ENCODE measurements at places on chromosomes 16 and 17.
A peak's percentile ranks its signal among the peaks of the same experiment; 100 is the strongest.

GRCh38 chr16:20023190-20023589 is 50.5 kb downstream of the GPR139 start:
- no peak for DNase-seq

GRCh38 chr17:2707721-2708584 is 3.6 kb downstream of the CLUH start:
- no peak for DNase-seq

GRCh38 chr17:29625037-29625750 is 2.5 kb upstream of the CORO6 start:
- DNase-seq: no peak

DNA sequence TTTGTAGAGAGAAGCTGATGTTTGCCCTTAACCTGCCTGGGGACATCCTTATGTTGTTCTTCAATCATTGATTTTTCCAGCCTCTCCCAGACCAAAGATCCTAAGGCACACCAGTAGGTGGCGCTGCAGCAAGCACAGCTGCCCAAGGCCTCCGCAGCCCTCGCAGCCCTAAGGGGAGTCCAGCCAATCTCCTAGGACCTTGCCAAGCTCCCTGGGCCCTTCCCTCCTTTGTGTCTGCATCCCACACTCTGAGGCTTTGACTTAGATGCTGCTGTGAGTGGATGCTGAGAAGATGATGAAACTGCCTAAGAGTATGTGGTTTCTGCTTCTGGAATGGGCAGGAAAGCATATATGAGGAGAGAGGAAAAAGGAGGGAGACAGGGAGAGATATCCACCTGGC is 47.1 kb downstream of the SPACA3 start:
- no peak for DNase-seq

DNA sequence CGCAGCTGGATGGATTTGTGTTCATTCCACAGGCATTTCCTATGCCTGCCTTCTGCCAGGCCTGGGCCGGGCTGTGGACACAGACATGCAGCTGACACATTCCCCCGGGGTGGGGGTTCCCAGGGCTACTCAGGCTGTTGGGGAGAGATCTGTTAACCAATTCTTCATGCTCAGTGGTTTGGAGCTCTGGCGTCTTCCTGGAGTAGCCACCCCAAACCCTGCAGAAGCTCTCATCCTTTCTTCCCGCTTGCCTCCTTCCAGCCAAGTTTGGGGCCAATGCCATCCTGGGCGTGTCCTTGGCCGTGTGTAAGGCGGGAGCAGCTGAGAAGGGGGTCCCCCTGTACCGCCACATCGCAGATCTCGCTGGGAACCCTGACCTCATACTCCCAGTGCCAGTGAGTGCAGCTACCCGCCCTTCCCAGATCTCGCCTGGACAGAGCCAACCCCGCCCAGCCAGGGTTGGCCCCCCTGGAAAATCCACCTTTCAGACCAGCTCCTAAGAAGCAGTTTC is 2.6 kb downstream of the ENO3 start:
- no peak for DNase-seq

- no peak for DNase-seq
Measured at GRCh38 chr16:50711040-50711439, 17.6 kb downstream of the NOD2 start.

DNA sequence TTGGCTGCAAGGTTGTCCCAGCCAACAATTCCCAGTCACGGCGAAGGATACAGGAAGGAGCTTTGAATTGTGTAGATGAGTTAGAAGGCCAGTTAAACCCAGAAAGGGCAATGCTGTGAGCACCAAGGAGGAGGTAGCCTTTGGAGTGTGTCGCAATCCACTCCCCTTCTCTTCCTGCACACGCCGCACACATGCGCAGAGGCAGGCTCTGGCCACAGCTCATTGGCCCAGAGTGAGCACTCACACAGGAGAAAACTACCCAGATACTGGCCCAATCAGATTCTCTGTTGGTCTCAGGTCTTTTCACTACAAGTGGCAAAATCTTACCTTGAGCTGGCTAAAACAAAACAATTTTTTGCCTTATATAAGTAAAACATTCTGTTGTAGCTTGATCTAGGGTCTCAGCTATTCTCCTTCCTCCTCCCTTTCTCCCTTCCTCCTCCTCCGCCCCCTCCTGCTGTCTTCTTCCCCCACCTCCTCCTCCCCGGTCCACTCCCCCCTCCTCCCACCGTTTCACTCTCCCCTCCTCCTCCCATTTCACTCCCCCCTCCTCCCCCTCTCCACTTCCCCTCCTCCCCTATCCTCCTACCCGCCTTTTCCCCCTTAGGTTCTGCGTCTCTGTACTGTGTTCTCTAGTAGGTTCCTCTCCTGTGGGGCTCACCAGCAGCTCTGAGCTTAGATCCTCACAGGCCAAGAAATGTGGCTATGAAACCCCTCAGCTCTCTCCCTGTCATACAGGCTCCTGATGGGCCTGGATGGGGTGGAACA is 344.9 kb downstream of the CPPED1 start:
- peak; percentile 23 for DNase-seq

DNA sequence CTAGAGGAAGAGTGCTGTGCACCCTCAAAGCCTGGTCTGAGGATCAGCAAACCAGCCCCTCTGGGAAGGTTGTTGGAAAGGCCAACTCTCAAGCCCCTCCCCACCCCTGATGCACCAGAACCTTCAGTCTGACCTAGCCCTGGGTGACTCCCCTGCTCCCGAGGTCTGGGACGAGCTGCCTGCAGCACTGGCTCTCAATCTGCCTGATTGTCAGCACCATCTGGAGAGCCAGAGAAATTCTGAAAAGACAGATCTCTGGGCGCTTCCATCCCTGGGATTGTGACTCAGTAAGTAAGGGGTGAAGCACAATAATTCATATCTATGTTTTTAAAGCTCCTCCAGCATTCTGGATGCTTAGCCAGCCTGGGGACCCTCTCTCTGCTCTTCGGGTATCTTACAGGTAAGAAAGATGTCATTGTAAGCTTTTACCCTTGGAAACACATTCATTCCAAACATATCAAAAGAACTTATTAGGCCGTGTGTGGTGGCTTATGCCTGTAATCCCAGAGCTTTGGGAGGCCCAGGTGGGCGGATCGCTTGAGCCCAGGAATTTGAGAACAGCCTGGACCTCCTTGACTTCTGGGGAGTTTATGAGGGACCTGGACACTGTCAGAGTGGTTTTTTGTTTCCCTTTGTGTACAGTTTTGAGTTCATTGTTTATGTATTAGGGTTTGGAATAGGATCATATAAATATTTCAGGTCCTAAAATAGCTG is 147.5 kb downstream of the KCNJ12 start:
- DNase-seq: no peak

- DNase-seq: no peak
Measured at GRCh38 chr17:67577429-67578141, 140.2 kb upstream of the NOL11 start.

DNA sequence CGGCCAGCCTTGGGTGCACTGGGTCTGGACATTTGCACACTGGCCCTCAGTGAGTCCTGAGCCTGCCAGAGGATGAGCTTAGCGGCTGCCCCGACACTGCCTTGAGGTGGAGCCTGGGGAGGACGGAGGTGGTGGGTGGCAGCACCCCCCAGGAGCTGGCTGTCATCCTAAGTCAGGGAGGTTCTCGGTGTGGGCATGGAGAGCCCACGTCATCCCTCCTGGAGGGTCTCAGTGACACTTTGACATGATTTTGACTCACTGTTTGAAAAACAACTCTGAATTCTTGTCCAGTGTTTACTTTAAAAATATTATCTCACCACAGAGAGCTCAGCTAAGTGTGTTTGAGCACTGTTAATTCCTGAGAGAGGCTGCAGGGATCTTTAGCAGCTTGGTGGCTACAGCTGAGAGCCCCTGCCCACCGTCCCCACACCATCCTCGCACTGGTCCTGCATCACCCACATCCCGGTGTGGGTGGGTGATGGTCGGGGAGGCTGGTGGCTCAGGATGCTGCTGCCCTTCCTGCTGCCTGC is 63.1 kb downstream of the BANP start:
- no peak for DNase-seq

DNA sequence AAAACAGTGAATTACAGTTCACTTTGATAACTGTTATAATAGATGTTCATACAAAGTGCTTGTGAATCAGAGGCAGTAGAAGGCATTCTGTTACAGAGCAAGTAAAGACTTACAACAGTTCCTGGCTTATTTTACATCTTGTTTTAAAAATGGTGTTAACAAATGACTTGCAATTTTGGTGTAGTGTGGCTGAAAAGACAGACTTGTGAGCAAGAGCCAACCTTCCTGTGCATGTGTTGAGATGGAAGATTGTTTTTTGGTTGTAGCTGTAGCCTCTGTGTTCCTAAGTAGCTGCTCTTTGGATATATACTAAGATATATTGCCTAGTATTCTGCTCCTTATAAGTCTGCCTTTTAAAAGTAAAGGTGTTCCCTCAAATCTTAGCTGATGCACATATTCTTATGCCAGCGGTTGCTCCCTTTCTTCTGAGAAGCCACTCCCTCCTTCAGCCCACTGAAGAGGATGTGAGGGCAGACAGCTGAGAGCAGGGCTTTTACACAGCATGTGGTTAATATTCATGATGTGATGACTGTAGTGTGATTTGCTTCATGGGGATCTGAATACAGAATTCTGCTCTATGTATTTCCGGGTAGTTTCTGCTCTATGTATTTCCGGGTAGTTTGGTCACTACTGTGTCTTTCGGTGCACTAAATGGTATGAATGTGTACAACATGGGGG is 182.3 kb downstream of the PHKB start:
- DNase-seq: no peak

DNA sequence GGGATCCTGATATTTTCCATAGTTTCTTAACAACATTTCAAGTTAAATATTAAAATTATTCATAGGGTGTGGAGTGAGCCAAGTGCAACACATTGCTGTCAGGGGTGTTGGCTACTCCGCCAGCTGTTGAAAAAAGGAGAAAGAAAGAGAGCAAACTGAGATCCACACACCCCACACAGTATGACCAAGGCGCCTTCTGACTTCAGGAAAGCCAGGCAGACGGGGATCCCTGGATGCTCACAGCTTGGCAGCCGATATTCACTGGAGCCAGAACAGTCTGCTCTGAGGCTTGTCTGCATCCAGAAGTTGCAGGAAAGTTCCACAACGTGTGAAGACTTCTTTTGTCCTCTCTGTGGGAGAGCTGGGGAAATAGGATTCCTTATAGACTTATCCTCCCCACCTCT is 9.3 kb downstream of the CHD9NB start:
- DNase-seq: no peak

- no peak for DNase-seq
Measured at GRCh38 chr17:673200-673681, 41.4 kb downstream of the VPS53 start.

GRCh38 chr17:27647765-27648164 is 16.8 kb downstream of the LGALS9 start:
- no peak for DNase-seq

- DNase-seq: no peak
Measured at GRCh38 chr17:39198186-39198566, 707 bp upstream of the CACNB1 start.

DNA sequence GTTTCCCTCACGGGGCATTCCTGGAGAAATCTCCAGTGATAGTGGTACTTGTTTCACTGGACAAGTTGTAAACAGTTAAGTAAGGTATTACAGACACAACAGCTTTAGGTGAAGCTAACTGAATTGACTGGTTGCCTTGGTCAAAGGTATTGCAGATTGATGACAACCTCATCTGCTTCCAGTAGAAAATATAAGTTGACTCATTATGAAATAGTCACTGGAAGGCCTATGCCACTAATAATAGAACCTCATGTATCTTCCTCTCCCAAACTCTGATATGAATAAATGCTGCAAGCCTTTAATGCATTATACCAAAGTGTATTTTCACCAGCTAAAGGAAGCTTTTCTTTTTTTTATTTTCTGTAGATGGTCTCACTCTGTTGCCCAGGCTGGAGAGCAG is 44.8 kb downstream of the GLG1 start:
- DNase-seq: no peak

DNA sequence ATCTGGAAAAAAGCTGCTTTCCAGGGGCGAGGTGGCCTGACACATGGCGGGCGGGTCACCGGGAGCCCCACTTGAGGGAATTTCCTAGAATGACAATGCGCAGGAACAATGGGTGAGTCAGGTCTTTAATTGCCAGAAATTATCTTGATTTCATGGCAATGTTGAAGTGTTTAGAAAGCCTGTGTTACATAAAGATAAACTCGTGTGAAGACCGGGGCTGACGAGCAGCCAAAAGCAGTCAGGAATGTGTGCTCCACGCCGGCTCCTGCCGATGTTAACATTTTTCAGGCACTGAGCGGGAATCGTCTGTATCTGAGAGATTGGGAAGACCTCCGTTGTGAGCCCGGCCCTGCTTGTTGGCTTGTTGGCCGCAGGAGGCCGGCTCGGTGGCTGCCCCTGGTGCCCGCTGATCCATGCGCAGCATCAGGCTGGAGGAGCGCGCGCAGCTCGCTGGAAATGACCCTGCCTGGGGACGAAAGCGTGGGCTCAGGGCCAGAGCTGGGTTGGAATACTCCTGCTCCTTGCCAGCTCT is 353.1 kb downstream of the FOXL1 start:
- no peak for DNase-seq

DNA sequence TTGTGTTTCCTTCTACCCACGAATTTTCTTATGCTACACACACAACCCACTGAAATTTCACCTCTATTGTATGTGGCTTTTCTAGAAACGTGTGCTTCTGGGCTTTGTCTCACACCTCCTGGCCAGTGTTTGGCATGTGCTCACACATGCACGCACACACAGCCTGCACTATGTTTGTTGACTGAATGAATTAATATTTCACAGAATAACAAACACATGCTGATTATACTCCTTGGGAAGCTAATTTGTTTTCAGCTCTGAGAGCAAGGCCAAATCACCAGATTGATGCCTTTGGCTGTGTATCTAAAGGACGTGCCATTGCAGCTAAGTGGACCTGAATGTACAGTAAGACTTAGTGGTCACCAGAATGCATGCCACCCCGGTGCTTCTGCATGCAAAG is 210.7 kb downstream of the WWOX start:
- DNase-seq: no peak

GRCh38 chr17:28446716-28447395 is 26.6 kb upstream of the SLC13A2 start:
- DNase-seq: no peak

DNA sequence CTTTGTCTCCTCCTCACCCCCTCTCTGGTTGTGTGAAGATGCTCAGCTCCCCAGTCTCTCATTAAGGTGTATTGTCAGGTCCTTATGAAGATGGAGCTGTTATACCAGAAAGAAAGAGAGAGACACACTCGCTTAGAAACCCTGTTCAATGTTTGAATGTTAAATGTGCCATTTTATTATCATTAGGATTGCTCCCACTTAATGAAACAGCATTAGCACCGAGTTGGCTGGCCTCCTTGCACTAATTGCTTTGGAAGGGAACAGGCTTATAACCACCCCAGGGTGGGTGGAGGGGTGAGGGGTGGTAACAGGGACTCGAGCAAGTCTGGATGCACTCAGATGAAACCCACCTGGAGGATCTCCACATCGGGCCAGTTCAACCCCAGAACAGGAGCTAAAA is 14.4 kb downstream of the PIPOX start:
- no peak for DNase-seq

Data from activated gamma-delta T cell treated with Interleukin-2 at 50 U/mL for 16 hours (primary cell).